ENCODE measurements at places on chromosomes 5 and 9.

DNA sequence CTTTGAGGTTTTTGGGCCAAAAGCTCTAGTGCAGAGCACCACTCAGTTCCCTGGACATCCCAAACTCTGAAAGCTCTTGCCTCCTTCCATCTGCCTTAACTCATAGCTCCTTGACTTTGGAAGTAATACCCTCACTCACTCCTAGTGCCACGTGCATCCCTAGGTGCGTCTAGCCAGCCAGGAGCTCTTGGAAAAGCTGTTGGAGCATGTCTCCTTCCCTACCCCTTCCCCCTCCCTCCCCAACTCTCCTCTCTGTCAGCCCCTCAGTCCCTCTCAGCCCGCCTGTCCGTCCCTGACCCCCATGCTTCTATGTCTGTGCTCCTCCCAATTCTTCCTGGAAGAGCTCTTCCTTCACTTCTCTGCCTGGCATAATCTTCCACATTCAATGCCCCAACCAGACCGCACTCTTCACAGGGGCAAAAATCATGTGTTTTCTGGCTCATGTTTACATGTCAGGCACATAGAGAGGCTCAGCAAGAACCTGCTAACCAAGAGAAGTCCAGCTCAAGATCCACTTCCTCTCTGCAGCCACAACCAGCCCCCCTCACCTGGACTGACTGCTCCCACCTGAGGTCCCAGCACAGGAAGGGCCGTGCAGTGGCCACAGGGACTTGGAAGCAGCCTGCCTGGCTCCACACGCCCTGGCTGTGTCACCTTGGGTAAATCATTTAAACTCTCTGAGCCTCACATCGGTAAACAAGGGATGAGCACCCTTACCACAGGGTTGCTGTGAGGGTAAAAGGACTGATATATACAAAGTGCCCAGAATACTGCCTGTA is 58.4 kb downstream of the WHRN start:
- no peak for DNase-seq

- no peak for DNase-seq
Measured at GRCh38 chr5:55540525-55540924, 5.8 kb upstream of the PLPP1 start.

DNA sequence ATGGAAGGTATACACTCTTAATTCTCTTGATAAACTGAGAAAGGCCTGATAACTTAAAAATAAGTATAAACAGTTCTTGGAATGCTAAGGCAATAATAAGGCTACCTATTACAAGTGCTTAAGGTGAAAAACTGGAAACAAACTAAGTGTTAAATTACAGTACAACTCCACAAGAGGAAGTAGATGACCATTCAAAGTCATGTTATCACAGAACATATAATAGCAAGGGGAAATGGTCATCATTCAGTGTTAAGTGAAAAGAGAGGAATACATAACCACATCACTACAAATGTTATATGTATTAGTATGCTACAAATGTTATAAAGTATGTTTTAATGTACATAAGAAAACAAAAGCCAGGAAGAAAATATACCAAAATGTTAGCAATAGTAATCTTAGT is 135.9 kb downstream of the CCDC192 start:
- no peak for DNase-seq

DNA sequence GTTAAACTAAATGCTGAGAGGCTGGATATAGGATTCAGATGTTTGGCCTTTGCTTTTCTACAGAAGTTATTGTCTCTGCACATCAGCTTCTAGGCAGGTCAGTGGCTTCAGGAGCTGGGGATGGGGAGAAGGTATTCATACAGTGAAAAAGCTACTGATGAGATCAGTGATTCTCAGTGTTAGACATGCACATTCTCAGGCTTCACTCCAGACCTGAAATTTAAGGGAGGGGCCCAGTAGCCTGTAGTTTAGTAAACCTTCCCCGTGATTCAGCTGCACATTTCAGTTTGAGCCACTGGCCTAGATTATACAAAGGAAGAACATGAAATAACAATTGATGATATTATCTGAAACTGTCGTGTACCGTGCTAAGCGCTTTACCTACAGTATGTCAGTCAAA is 127.2 kb downstream of the ARHGAP26 start:
- DNase-seq, result no peak

DNA sequence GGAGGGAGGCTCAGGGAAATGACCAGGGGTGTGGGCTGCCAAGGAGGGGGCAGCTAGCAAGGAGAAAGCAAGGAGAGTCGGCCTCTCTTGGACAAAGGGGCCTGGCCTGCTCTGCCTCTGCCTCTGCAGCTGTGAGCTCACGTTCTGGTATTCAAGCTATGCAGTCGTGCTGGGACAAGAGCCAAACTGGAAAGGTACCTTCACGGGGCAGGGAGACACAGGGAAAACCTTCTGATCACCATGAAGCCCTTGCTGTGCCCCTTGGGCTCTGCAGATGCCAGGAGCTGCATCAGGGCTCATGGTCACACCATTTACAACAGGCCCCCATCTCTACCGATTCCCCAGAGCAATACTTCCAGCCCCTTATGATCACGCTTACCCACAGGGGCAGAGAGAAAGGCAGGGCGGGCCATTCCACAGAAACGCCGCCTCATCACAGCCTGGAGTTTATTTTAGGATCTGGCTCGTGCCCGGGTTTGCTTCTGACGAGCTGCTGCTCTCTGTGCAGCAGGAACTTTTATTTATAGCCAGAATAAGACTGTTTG is 63.2 kb downstream of the PRRT1B start:
- DNase-seq, result no peak

DNA sequence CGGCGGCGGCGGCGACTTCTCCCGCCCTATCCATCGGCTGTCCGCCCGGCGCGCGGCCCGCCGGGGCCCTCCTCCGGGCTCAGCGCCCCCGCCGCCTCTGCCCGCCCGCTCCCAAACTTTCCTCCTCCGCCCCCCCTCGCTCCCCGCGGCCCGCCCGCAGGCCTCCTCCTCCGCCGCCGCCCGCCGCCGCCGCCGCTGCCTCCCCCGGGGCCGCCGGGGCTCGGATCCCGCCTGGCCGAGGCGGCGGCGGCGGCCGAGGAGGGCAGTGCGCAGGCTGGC is 460 bp upstream of the PBX3 start:
- DNase-seq, result no peak

DNA sequence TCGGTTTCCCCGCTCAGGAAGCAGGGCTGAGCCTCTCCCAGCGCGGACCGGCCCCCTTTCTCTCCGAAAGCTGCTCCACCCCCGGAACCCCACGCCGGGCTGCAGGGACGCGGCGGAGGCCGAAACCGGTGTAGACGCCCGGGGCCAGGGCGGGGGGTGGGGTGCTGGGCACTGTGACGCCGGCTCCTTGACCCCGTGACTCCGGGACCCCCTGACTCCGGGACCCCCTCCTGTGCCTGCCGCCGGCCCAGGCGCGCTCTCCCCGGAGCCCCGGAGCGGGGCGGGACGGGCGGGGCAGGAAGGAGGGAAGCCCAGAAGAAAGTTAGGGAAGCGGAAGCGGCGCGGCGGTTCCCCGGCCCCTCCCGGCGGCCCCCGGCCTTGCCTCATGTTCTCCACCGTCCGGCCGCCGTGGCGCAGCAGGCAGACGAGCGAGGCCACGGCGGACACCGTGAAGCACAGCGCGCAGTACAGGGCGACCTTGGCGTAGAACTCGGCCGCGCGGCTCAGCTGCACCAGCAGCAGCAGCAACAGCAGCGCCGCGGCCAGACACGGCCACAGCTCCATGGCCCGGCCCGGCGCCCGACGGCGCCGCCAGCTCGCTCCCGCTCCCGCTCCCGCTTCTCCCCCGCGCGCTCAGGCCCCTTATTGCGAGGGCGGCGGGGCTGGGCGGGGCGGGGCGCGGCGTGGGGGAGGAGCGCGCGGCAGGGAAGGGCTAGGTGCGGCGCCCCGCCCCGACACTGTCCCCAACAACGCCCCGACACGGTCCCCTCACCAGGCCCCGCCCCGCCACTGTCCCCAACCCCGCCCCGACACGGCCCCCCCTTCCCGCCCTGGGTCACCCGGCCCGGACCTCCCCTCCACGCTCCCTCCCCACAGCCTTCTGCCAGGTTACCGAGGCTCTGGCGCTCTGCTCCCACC is at the start of gene AGPAT2:
TSS of gene AGPAT2 (minus strand) at position 664 of the 918 bp plus-strand sequence. CDS start at position 564, 100 bp downstream.
- DNase-seq, result peak; percentile 56

GRCh38 chr5:72441862-72442540 is 65.2 kb downstream of the ZNF366 start:
- no peak for DNase-seq

DNA sequence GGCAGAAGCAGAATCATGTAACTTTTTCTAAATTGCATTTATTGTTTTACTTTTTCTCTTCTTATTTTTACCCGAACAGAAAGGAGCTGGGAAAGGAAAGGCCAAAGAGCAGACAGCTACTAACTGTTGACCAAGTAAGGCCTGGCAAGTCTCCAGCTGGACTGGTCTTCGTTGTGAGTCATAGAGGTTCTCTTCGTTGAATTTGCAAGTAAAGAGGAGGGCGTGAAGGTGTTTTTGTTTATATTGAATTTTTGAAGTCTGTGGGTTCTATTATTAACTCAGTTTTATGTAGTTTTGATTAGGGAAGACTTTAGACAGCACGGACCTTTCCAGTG is 416.5 kb upstream of the CCNH start:
- no peak for DNase-seq

- DNase-seq, result no peak
Measured at GRCh38 chr9:109316207-109316640, 4.6 kb downstream of the EPB41L4B start.

- no peak for DNase-seq
Measured at GRCh38 chr5:87048156-87048555, 219.5 kb upstream of the RASA1 start.

GRCh38 chr5:97844797-97845196 is 661.8 kb upstream of the RIOK2 start:
- DNase-seq, result no peak

DNA sequence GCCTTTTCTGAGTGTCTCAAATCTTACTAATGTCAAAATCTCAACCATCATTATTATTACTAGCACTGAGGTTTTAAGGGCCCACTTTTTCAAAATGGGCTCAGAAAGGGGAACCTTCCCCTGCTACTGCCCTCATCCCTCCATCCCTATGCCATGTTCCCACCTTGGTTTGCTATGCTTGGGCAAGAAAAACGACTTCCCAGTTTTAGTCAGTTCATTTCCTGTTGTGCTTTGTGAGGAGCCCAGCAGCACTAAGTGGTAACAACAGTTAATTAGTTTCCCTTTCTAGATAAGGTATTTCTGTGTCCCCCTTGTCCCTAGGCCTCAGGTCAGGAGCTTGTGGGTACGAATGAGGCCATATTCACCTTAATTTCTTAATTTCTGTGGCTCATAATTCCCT is 595.2 kb downstream of the RAB3C start:
- DNase-seq, result no peak

GRCh38 chr9:96150324-96151227 is 151.4 kb downstream of the HSD17B3 start:
- DNase-seq, result no peak

DNA sequence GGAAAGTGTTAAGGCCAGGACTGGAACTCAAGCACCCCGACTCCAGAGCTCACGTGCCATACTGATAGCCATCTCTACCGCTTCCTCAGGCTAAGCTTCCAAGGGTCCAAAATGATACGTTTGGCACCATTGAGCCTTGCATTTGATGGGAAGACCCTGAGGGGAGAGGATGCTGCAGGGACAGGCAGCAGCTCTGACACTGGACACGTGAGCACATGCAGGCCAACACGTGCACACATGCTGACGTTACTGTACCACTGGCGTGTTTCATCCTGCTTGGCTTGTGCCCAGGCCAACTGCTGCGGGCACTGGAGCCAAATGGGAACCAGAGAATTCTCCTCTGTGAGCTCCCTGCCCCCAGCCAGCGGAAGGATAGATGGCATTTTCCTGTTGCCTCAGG is 5.2 kb downstream of the FAT2 start:
- DNase-seq, result no peak

- DNase-seq, result no peak
Measured at GRCh38 chr9:68704498-68704813, 584 bp upstream of the PIP5K1B start.

- DNase-seq, result no peak
Measured at GRCh38 chr5:50476549-50476948, 35.5 kb upstream of the EMB start.

DNA sequence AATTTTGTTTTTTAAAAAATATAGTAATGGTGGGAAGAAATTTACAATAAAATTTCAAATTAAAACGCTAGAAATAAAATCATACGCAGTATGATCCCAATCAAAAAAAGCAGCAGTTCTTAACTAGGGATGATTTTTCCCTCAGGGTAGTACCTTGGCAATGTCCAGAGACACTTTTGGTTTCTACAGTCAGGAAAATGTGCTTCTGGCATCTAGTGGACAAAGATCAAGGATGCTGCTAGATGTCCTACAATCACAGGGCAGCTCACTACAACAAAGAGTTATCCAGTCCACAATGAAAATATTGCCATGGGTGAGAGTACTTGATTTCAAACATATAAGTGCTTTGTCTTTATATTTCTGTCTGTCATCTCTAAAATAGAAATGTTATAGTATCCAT is 400.2 kb upstream of the SGCD start:
- DNase-seq, result no peak

GRCh38 chr9:113973226-113973625 is 97.1 kb downstream of the ZNF618 start:
- no peak for DNase-seq

DNA sequence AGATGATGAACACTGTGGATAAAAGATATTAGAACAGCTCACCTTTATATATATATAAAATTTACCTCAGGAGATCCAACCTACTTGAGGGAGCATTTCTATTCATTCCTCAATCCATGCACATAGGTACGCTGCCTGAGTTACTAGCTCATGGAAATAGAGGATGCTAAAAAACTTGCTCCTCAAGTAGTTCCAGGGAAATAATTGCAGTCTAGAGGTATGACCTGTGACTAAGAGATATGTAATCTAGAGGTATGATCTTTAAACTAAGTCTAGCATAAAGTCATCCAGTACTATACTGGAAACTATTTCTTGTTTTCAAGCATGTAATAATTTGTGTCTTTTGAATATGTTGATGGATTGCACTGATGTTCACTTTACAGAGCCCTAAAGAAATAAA is 471.2 kb downstream of the TAF11L14 start:
- DNase-seq, result no peak

GRCh38 chr5:158070859-158071258 is 211.9 kb upstream of the CLINT1 start:
- DNase-seq, result no peak

- DNase-seq, result no peak
Measured at GRCh38 chr5:17276445-17276844, 59.0 kb downstream of the BASP1 start.

DNA sequence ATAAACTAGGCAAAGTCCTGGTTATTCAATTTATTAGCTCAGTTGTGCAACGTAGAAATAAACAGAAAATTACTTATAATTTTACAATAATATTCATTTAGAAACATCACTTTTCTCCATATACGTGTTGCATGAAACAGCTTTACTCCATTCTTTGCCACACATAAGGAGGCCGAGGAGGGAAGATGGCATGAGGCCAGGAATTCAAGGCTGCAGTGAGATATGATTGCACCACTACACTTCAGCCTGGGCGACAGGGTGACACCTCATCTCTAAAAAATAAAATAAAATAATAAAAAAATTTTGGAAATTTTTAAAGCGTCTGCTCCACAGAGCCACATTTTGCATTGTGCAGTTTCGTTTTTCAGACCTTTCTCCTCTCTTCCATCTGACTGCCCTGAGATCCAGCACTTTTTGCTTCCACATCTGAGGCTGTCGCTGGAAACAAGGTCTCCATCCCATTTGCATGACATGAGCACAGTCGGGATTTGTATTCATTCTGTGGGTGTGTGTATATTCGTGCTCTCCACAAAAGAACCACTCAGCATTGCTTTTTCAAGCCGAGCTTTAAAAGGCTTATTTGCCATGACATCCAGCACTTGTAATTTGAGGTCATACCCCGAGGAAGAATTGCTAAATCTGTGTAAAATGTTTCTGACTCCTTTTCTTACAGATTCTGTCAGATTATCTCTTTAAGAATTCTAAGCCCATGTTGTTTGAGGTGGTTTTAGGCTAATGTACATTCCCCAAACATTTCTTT is 98.6 kb upstream of the MSX2 start:
- DNase-seq, result no peak

All from stimulated activated CD4-positive, alpha-beta T cell treated with anti-CD3 and anti-CD28 coated beads, Interleukin-1b, Interleukin-23, amount 100 ng/mL, for 4 hours (primary cell).